GM23248 (cell line): ENCODE measurements at places on chromosomes 3 and 15.
A peak's percentile ranks its signal among the peaks of the same experiment; 100 is the strongest.

DNA sequence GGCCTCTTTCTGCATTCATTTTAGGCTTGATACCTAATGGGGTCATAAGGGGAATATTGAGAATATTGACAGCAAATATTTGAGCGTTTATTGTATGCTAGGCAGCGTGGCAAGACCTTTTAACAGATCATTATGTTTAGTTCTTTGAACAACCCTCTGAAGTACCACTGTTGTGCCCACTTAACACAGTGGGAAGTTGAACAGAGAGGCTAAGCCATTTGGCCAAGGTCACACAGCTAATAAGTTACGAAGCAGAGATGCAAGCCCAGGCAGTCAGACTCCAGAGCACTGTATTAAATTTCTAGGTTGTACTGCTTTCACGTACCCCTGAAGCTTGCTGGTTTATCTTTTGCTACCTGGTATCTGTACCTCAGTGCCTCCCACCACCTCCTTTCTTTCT lies 1.1 kb downstream of the RAB7A start:
- peaks cover 35% of the 10 kb centered on the region for H3K4me1 ChIP-seq
- no peaks in the 10 kb centered on the region for H3K36me3 ChIP-seq
- no peak for DNase-seq
- no peaks in the 10 kb centered on the region for H3K27me3 ChIP-seq

- no peaks in the 10 kb centered on the region for H3K36me3 ChIP-seq
- H3K27me3 ChIP-seq = peaks cover 34% of the 10 kb centered on the region
- H3K27ac ChIP-seq = no peak overlapping the region
- H3K4me3 ChIP-seq = no peak overlapping the region
Measured at GRCh38 chr3:45864760-45865519, 21.4 kb upstream of the CCR9 start.

DNA sequence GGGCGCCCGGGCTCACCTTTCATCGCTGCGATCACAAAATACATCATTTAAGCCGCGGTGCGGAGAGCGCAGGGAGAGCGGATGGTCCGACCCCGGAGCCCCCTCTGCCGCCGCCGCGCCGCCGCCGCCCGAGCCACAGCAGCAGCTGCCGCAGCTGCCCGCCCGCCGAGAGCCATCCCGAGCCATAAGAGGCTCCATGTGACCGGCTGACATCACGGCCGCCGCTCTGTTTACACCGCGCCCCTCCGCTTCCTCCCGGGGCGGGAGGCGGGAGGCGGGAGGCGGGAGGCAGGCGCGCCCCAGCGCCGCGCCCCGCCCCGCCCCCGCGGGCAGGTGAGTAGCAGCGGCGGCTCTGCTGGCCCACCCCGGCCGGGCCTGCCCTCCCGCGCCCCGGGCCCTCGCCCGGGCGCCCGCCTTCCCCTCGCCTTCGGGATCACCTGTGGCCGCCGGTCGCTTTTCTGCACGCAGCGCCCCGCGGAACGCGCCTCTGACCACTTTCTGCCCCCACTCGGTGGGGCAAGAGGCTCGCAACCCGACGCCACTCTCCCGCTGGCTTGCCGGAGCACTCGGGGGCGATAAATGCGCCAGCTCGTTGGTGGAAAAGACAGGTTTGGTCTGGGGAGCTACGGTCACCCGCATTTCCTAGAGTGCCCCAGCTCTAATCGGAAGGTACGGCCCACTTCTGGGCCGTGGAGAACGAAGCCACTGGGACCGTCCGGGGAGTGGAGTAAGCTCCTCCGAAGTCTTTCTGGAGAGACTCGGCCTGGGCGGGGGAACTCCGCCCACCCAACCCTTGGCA lies 113.6 kb upstream of the ICE2 start:
- DNase-seq = peak; percentile 93
- peak overlapping the region; percentile 41; the same call in 1 of the 2 replicates for H3K27ac ChIP-seq

DNA sequence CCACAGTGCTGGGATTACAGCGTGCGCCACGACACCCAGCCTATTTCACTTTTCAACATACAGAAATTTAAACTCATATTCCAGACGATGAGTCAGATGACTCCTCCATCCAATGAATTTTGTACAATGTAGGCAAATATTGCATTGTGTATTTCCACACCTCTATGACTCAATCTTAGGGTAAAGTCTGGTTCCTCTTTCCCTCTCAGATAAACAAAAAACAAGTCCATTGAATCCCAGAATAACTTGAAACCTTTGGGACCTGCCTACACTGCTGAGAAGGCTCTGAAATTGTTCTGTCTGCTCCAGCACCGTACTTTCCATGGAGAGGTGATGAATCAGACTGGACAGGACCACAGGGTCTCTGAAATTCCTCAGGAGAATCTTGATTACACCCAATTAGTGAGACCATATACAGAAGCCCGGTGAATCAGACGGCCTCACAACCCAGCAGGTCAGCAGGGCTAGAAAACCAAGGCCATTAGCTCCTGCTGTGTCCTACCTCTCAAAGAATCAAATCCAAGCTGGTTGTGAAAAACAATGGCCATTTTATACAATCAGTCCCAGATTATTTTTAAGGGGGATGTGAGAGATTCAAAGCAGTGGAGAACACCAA lies 112.6 kb downstream of the ERC2 start:
- no peaks in the 10 kb centered on the region for H3K27me3 ChIP-seq
- H3K36me3 ChIP-seq = no peaks in the 10 kb centered on the region
- no peak overlapping the region for H3K4me3 ChIP-seq
- no peak for DNase-seq

- no peaks in the 10 kb centered on the region for H3K4me1 ChIP-seq
- no peak overlapping the region for H3K4me3 ChIP-seq
- 0 out of 2 replicates have a peak, but pooled peaks cover 5% of the 10 kb centered on the region for H3K36me3 ChIP-seq
- DNase-seq = no peak
Measured at GRCh38 chr3:37392957-37393356, 218.6 kb upstream of the LRRFIP2 start.

DNA sequence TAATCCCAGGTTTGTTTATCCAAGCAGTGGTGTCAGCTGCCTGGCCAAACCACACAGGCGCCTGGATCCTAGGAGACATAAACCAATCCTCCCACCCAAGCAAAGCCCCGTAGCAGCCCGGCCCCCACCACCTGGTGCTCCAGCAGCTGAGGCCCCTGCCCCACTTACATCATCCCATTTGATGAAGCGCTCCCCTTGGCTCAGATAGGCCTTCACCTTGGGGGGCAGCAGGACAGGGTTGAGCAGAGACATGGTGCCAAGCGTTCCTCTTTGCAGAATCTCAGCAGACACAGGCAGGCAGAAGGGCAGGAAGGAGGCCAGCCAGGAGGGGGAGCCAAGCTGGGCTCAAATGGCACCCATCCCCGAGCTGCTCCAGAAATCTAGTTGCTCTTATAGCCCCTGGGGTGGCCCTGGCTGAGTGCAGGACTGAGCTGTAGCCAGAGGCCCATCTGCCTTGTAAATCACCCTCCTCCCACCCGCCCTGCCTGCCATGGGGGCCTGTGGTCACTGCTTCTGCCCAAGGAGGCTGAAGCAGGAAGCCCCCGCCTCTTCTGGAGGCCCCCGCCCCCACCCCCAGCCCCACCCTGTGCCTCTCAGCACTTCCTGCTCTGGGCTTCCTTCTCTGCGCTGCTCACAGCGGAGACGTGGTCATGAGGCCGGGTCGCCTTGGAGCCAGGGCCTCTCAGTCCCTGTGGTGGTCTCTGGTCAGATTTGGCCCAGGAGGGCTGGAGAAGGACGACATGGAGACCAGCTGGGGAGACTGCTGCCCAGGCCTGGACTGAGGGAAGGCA lies at the start of gene PLCB2:
PLCB2 (minus strand) TSS at position 515 of the 791 bp plus-strand sequence; CDS start at position 252, 263 bp downstream.
- no peak for DNase-seq
- H3K36me3 ChIP-seq = no peaks in the 10 kb centered on the region
- no peak within 1 kb of the TSS for H3K27ac ChIP-seq
- no peaks in the 10 kb centered on the region; the same call in 1 of the 2 replicates for H3K27me3 ChIP-seq
- H3K4me3 ChIP-seq = no peak within 1 kb of the TSS

DNA sequence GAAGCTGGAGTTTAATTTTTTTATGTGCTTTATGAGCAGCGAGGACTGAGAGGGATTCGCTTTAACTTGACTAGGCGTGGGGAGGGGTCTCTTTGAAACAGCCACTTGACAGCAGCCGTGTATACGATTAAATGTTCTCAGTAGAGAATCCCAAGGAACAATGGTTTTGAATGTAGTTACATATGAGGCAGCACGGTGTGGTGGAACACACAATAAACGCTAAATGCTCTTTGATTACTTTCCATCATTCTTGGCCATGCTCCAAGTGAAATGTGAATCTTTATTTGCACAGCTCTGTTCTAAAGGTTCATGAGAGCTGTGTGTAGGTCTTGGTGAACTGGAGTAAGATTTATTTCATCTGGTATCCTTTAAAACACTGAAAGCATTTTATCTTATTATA lies 251.4 kb upstream of the TGFBR2 start:
- no peak for DNase-seq
- H3K27me3 ChIP-seq = no peaks in the 10 kb centered on the region
- no peak overlapping the region for H3K27ac ChIP-seq
- no peaks in the 10 kb centered on the region for H3K36me3 ChIP-seq

- no peaks in the 10 kb centered on the region for H3K4me1 ChIP-seq
- no peak overlapping the region for H3K4me3 ChIP-seq
- no peak for DNase-seq
- H3K36me3 ChIP-seq = no peaks in the 10 kb centered on the region
- no peak overlapping the region for H3K27ac ChIP-seq
Measured at GRCh38 chr3:168618827-168619470, 523.2 kb upstream of the GOLIM4 start.

- peak within 1 kb of the TSS; percentile 53 for H3K27ac ChIP-seq
- peak; percentile 94 for DNase-seq
- no peaks in the 10 kb centered on the region for H3K36me3 ChIP-seq
- no peaks in the 10 kb centered on the region for H3K27me3 ChIP-seq
Measured at GRCh38 chr15:68229386-68230156, at the start of gene CLN6. Gene CLN6 (minus strand): TSS chr15:68229728. CDS start chr15:68229584, 144 bp downstream.

GRCh38 chr3:63876260-63876659 lies 12.6 kb downstream of the ATXN7 start:
- no peaks in the 10 kb centered on the region for H3K36me3 ChIP-seq
- no peak overlapping the region for H3K27ac ChIP-seq
- DNase-seq = no peak
- peaks cover 28% of the 10 kb centered on the region for H3K4me1 ChIP-seq
